Activated CD4-positive, alpha-beta T cell treated with anti-CD3 and anti-CD28 coated beads, Interleukin-2, amount 50 U/mL, for 48 hours (primary cell): ENCODE measurements at places on chromosomes 7 and 10.
A peak's percentile ranks its signal among the peaks of the same experiment; 100 is the strongest.

DNA sequence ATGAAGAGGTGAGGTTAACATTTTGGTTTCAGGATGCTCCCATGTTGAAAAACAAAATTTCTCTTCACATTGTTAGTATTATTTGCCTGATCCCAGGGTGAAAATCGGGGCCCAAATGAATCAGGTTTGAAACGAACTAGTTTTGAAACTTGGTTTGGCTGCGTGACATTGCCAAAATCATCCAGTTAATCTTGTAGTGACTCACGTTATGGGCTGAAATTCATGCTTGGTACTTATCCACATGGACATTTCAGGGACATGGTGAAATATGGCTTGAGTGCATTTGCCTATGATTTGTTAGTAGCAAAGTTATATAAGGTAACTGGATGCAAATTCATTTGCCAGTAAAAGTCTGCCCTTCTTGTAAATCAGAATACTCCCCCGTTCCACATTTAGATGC lies 97.3 kb downstream of the CFAP58 start:
- DNase-seq: no peak

GRCh38 chr10:127306479-127306878 lies 110.1 kb upstream of the INSYN2A start:
- DNase-seq: no peak

DNA sequence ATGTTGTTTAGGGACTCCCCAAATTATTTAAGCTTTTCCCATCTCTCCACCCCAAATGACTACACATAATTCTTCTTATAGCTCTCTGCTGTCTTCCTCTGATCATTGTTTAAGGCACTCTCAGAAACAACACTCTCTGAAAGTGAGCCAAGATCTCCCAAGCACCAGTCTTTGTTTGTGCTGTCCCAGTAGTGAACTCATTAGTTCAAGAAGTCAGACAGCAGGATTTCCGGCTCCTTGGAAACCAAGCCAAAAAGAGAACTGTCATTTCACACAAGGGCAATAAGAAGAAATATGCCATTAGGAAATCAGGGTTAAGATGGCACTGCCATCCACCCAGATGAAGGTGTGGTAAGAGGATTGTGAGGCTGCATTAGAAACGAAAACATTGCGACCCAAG lies 83.1 kb downstream of the FZD1 start:
- DNase-seq: no peak

DNA sequence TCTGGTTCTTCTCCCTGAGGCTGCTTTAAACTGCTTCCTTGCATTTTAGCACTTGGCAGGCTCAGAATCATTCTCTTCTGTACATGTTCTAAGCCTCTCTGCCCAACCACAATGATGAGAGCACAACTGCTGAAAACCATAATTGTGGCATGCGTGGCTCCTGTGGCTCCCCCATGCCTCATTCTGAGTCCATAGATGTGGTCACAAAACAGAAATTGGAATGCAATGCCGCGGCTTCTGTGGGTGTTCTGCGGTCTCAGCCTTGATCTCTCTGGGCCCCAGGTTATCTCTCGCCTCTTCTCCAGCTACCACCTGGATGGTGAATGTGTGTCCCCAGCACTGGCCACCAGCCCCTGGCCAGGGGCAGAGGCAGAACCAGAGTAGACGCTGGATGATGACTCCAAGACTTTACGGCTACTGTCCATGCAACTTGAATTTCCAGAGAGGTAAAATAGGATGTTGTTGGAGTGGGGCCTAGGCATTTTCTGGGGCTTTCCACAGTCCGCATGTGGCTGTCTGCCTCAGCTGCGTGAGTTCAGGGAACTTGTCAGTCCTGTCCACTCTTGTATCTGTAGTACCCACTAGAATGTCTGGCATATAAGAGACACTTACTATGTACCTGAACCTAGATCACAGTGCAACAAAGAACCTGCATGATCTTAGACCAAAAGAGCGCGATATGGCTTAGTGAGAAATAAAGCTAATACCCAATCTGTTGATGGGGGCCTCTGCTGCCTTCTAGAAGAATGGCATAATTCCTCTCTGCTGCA lies 52.4 kb upstream of the ADRB1 start:
- DNase-seq: peak; percentile 58

DNA sequence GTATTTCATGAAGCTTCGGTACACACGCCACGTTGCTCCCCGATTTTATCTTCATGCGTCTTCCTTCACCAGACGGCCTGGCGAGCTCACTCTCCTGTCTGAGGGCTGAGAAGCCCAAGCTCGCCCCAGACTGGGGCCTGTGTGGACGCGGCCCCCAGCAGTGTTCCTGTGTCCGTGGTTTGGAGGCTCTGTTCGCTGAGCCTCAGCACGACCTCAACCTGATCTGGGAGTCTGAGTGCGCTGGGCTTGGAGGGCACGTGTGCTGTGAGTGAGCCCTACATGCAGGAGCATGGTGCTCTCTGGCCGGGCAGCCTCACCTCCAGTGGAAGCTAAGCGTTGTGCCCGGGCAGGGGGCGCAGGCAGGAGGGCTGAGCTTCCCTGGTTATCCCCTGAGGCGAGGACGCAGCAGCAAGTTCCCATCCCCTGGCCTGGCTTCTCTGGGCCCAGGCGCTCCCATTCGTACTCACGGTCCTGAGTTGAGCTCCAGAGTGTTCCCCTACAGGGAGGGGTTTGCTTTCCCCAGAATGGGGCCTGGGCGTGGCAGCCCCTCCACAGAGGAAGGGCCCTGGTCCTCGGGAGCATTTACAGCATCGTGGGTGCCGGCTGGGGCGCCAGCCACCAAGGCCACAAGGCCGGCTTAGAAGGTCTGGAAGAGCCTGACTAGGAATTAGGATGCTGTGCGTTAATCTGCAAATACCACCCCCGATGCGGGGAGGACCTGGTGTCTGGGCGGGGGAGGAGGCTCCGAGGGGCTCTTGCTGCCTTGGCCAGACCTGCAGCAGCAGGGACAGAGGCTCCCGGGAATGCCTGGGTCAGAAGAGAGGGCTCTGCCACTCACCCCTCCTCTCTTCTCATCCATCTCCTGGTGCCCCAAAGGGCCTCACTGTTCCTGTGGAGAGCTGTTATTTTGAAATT lies 400.6 kb downstream of the DNAJB6 start:
- no peak for DNase-seq

DNA sequence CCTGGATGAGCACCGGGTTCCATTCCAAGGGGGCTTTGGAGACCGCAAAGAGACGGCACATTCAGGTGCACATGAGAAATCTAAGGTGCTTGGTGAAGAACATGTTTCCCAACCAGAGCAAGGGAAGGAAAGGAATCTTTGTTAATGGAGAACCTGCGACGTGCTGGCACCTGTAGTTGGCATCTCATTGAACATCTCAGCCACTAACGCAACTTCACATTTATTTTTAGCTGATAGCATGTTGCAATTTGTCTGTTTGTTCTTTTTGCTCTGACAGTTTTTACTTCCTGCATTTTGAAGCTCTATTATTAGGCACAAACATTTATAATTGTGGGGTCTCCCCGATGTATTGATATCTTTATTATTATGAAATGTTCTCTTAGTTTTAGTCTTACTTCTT lies 316.7 kb downstream of the TCERG1L start:
- DNase-seq: no peak
